Suprapubic skin (tissue), 4 donors: ENCODE measurements at places on chromosomes 6 and 20.
A peak's percentile ranks its signal among the peaks of the same experiment; 100 is the strongest.

DNA sequence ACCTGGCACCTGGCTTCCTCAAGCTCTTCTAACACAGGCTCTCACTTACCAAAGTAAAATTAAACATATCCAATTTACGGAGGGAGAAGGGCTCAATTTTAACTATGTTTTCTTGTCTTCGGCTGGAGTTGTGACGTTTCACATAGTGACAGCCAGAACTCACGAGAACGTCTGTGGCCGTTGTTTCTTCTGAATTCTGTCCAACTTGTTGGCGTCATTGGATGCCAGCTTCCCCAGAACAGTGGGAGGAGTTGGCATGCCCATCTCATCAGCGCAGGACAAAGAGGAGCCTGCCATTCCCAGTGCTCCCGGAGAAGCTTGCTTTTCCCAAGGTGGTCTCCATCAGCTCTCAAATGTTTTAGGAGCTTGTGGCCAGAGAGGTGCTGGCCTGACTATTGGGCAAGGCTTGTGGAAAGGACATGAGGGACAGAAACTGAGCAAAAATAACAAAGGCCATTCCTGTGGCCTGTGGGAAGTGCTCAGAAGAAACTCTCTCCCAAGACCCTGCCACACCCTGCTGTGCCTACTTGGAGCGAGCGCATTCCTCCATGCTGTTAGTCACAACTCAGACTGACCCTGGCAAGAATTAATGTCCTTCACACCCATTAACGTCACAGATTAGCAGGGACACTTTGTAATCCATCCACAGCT is 265.4 kb upstream of the CDH4 start:
- DNase-seq, result no peak

DNA sequence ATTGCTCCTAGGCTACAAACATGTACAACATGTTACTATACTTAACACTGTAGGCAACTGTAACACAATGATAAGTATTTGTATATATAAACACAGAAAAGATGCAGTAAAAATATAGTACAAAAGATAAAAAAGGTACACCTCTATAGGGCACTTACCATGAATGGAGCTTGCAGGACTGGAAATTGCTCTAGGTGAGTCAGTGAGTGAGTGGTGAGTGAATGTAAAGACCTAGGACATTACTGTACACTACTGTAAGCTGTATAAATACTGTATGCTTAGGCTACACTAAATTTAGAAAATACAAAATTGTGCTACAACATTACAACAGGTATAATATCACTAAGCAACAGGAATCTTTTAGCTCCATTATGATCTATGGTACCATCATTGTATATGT is 312.0 kb upstream of the PREP start:
- DNase-seq, result no peak

GRCh38 chr6:110439356-110439755 is 24.0 kb upstream of the DDO start:
- DNase-seq, result no peak

GRCh38 chr20:10369723-10370090 is 64.3 kb downstream of the MKKS start:
- DNase-seq, result no peak

- DNase-seq, result no peak
These were observed 7.2 kb downstream of the LMBRD1 start for GRCh38 chr6:69789578-69789977.

DNA sequence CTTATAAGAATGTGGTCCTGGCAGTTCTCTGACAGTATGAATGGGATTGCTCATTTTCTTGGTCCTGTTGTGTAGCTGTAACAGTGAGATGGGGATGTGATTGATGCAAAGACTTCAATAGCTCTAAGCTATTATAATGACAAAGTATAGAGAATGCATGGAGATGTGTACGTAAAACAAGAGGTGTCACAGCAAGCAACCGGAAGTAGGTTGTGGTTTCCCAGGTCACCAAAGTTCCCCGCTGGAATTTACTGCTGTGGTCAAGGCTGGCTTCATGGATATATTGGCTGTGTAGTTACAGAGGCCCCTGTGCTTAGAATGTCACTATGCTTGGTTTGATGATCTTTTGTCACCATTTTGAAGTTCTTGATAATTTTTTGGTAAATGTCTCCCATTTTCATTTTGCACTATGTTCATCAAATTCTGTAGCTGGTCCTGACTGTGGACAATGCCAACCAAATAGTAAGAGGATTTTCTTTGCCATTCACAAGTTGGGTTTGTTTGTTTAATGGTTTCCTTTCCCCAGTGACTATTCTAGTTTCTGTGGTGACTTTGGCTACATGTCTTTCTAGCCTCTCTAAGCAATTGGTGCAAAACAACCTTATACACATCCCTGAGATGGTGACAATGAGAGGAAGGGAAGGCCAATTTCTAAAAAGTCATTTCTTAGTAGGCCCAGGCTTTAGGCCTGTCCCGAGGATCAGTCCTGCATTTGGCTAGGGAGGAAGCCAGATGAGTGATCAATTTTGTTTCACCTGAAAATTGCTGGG is 10.5 kb downstream of the DNAH8 start:
- no peak for DNase-seq

DNA sequence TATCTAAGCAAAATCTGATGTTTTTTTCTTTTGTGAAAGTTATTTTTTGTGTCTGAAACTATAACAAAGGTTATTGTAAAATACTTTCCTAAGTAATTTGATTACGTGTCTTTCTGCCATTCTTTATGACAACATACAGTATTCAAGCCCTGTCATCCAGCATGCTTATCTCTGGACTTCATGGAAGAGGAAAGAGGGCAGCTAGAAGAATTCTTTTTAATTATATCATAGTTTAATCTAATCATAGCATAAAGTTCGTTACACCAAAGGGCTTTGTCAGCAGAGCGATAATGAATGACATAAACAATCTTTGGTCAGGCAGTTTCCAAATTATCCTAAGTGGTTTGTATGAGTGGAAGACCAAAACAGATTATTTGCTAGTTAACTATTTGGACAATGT is 3.5 kb downstream of the ENPP3 start:
- no peak for DNase-seq

- DNase-seq, result no peak
These were observed 24.5 kb downstream of the ILRUN start for GRCh38 chr6:34671801-34672656.

GRCh38 chr6:27650620-27651370 is 177.9 kb upstream of the ZNF184 start:
- no peak for DNase-seq

GRCh38 chr6:14211562-14211942 is 94.0 kb downstream of the CD83 start:
- DNase-seq, result peak; percentile 74

DNA sequence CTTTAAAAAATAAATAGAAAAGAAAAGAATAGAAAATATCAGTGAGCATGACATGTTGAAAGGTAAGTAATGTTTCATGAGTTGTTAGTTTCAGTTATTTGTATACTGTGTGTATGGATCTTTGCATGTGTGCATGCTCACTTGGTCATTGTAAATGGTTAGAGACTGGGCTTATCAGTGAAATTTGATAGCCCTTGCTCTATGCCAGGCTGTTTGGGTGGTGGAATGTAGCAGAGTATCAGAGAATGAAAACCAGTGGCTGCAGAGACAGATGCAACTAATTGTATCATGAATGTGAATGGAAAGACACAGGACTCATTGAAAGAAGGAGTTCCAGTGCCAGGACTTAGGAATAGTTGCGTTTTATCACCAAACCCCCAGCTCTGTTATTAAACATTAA is 4.2 kb downstream of the GSTA2 start:
- DNase-seq, result no peak

DNA sequence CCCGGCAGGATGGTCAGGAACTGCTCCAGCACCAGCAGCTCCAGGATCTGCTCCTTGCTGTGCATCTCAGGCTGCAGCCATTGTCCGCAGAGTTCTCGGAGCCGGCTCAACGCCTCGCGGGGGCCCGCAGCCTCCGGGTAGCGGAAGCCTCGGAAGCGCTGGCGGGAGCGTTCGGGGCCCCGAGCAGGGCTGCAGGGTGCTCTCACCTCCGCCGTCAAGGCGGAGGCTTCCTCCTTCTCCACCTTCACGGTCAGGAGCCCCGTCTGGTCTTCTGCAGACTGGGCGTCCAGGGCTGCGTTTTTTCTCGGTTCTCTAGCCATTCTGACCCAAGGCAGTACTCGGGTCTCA is 434 bp downstream of the ZKSCAN4 start:
- no peak for DNase-seq

GRCh38 chr6:149044528-149044927 is 273.0 kb upstream of the TAB2 start:
- DNase-seq, result no peak

- DNase-seq, result no peak
These were observed 71.3 kb downstream of the AKAP12 start for GRCh38 chr6:151310852-151311767.

DNA sequence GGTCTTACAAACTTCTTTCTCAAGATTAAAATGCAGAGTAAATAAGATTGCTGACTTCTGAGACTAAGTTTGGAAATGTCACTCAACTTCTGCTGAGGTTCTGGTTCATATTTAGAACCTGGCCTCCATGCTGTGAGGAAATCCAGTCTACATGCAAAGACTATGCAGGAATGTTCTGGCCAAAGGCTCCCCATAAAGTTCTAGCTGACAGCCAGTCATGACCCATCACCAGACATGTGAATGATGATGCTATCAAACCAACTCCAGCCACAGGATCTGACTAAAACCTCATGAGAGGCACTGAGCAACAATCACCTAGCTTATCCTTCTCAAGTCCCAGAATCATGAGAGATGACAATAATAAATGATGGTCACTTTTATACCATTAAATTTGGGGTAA is 935.1 kb upstream of the MAP3K7 start:
- no peak for DNase-seq

- DNase-seq, result no peak
These were observed 16.8 kb downstream of the RALY start for GRCh38 chr20:34010405-34010931.

GRCh38 chr6:143607974-143608373 is 69.8 kb upstream of the PHACTR2 start:
- DNase-seq, result no peak

DNA sequence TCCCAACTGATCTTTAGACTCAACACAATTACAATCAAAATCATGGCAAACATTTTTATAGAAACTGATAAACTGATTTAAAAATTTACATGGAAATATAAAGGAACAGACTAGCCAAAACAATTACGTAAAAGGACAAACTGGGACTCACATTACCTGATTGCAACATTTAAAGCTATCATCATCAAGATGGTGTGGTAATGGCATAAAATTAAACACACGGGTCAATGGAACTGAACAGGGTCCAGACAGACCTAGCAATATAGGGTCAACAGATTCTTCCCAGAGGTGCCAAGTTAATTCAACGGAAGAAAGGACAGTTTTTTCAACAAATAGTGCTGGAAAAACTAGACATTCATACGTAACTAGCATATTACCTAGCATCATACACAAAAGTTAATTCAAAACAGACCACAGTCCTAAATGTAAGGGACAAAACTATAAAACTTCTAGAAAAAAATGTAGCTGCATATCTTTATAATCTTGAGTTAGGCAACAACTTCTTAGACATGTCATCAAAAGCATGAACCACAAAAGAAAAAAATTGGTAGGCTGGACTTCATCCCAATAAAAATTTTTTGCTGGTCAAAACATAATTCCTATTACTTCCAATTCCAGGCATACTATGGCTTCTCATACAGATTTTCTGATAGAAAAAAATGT is 147.4 kb upstream of the BEND6 start:
- no peak for DNase-seq

DNA sequence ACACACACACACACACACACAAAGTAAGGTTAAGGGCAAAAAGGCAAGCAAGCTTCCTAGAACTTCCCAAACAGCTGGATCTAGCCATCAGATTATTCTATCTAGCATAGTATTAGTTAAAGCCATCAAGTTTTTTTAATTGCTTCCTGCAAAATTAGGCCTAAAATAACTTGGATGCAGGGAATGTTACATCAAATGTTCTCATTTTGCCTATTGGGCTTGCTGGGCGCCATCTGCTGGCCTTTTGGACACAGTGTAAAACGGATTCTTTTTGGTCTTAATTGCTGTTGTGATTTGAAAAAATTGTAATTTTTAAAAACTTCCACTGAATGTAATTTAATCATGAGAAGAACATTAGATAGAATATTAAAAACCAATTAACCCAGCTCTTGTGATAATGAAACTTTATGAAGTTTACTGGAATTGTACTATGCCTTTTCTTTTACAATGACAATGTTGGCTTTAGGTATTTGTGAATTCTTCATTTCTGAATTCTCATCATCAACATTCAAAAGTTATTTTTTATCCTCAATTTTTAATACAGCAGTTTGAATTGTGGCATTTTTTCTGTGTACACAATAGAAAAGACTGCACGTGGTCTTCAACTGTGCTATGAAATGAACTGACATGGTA is 6.8 kb downstream of the MKKS start:
- DNase-seq, result no peak

DNA sequence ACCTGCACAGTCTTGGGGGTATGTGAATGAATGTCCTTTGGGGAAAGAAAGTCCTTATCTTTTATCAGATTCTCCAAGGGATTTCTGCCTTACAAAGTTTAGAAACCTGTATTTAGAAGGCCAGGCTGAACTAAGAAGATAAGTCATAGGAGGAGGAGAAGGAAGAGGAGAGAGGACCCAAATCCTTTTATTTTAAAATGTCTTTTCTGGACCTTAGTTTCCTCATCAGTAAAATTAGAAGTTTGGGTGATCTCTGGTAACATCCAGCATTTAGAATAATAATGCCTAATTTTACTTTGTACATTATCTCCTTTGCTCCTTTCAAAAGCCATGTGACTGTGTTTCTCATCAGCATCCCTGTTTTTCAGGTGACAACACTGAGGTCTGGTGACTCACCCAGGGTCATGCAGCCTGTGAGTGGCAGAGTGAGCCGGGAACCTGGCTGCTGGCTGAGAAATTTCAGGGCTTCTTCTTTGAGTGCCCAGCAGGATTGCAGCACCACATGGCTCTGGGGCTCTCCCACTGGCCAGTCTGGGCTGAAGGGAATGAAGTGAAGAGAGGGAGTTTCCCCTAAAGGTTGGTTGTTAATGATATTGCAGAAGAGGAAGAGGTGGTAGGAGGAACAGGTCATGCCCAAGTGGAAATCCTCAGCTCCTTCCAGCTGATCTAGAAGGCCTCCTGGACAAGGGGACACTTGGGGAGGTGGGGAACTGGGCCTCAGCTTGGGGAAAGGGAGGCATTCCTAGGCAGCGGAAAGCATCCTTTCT is 34.0 kb downstream of the VEGFA start:
- no peak for DNase-seq

GRCh38 chr6:115783402-115784061 is 277.2 kb downstream of the FRK start:
- no peak for DNase-seq

DNA sequence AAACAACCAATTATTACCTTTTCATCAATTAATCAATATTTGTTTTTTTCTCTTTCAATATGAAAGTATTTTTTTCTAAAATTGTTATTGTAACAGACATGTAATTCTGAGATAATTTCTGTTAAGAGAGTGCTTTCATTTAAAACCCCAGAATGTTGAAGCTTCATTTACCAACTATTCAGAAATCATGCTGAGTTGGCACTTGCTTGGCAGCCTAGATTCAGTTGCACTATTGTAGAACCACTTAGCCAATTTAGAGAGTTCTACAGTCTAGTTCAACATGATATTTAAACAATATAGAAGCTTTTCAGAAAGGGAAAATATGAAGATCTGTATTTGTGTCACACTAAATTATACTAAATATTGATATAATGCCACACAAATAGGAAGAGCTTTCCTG is 56.1 kb upstream of the NKAIN2 start:
- no peak for DNase-seq
